Eye (tissue), 1 donor: ENCODE measurements at places on chromosomes 6 and 20.

DNA sequence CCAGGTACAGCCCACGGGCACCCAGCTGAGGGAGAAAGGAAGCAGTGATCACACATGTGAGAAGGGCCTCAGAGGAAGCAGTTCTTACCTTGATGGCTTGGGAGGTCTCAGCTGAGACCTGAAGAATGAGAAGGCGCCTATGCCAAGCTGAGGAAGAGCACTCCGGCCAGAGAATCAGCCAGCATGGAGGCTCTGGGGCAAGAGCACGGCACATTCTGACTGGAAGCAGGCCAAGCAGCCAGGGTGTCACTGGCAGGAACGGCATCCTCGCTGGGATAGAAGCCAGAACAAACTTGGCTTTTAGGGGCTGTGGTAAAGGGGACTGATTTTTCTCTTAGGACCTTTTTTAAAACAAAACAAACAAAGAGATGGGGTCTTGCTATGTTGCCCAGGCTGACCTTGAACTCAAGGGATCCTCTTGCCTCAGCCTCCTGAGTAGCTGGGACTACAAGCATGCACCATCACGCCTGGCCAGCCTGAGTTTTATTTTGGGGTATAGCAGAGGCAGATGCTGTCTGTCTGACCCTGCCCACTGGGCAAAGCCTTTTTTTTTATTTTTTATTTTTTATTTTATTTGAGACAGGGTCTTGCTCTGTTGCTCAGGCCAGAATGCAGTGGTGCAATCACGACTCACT, 17.6 kb downstream of the GHRH start:
- DNase-seq = no peak

- DNase-seq = no peak
Measured at GRCh38 chr6:156820089-156820798, 43.1 kb downstream of the ARID1B start.

- no peak for DNase-seq
Measured at GRCh38 chr6:14502551-14502950, 385.0 kb downstream of the CD83 start.

DNA sequence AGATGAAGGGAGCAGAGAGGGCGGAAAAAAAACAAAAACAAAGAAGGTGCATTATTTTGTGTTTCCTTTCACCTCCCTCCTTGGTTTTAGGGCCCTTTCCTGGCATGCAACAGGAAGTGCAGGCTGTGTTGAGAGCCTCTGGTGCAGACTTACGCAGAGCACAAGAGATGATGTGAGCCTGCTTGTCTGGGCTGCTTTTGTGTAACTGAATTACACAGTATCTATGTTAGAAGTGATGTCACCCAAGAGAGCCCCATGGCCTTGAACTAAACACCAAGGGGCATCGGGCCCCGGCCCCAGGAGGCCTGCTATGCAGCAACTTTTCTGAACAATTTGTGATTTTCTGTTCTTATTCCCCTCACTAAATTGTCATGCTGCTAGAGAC, 25.5 kb downstream of the GNAS start:
- peak; percentile 19 for DNase-seq

GRCh38 chr6:43180985-43181384, 1.0 kb upstream of the CUL9 start:
- peak; percentile 25 for DNase-seq

DNA sequence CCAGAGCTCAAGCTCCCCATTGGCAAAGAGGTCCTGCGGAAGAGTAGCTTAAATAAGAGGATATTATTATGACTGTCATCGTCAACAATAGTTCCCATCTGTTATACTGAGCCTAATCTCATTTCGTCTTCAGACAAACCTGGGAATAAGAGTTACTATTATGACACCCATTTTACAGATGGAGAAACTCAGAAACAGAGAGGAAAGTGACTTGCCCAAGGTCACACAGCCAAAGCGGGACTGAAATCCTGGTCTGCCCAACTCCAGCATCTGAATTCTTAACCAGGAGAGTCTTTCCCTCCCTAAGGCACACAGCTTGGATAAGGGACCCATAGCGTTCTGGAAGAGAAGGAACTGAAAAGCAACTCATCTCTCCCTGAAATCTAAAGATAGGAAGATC, 23.4 kb downstream of the PTGIS start:
- DNase-seq = no peak

GRCh38 chr6:13611715-13612114, 3.4 kb upstream of the NOL7 start:
- no peak for DNase-seq

GRCh38 chr20:11716239-11716944, 201.3 kb upstream of the BTBD3 start:
- DNase-seq = peak; percentile 71

GRCh38 chr6:33492093-33492492, 37.7 kb downstream of the ZBTB9 start:
- DNase-seq = no peak

DNA sequence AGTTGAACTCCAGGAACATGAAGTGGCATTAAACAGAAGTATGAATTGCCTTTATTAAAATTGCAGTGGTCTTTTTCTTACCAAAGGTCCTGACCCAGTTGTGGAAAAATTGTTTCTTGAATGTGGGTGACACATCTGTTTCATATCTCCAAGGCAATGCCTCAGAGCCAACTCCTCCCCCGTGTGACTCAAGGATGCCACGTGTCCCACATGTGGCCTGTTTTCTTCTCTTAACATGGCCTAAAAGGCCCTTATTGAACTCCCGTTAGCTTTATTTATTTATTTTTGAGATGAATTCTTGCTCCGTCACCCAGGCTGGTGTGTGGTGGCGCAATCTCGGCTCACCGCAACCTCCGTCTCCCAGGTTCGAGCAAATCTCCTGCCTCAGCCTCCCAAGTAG, 128.4 kb upstream of the ESR1 start:
- DNase-seq = no peak

DNA sequence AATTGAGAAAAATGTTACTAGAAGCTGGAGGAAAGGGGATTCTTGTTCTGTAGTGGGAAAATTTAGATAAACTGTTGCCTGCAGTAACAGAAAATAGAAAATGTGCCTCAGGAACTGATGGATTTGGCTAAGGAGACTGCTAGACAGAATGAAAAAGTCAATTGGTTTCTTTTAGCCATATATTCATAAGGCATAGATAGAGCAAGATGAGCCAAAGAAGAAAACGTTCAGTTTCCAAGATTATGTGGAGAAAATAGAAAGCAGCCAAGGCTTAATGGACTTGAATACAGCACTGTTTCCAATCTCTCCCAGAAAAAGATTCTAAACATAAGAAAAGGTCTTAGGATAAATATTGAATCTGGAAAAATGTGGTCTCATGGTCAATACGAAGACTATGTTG, 115.1 kb upstream of the TCF21 start:
- DNase-seq = no peak

GRCh38 chr20:3276680-3277015, 37.7 kb upstream of the SLC4A11 start:
- no peak for DNase-seq
